ENCODE measurements at places on chromosomes 6 and 20. TPM values are rescaled to one million over a fixed set of nuclear protein-coding genes. Genes with fewer than 3 reads are reported as not detected.

The BTN3A1 gene
- total RNA-seq = 54.5 TPM

The SLC17A1 gene
- total RNA-seq = not detected

The BPIFB1 gene
- 121 TPM for total RNA-seq

The RALGAPB gene
- total RNA-seq = 29.6 TPM

The C6orf52 gene
- total RNA-seq = 0.58 TPM

The TRAM2 gene
- 30.5 TPM for total RNA-seq

All from left lung (tissue), 14 donors.